ENCODE measurements at places on chromosomes 3 and 15. TPM values are rescaled to one million over a fixed set of nuclear protein-coding genes. Genes with fewer than 3 reads are reported as not detected.

MKRN3 gene
- 3.4 TPM for total RNA-seq

MFAP1 gene
- 14.8 TPM for total RNA-seq

OXTR gene
- 150 TPM for total RNA-seq

BUB1B gene
- total RNA-seq = not detected

SELENOS gene
- 32.0 TPM for total RNA-seq

- DNase-seq = peak; percentile 54
Measured at GRCh38 chr3:53080612-53081205, 34.8 kb upstream of the SFMBT1 start.

DNA sequence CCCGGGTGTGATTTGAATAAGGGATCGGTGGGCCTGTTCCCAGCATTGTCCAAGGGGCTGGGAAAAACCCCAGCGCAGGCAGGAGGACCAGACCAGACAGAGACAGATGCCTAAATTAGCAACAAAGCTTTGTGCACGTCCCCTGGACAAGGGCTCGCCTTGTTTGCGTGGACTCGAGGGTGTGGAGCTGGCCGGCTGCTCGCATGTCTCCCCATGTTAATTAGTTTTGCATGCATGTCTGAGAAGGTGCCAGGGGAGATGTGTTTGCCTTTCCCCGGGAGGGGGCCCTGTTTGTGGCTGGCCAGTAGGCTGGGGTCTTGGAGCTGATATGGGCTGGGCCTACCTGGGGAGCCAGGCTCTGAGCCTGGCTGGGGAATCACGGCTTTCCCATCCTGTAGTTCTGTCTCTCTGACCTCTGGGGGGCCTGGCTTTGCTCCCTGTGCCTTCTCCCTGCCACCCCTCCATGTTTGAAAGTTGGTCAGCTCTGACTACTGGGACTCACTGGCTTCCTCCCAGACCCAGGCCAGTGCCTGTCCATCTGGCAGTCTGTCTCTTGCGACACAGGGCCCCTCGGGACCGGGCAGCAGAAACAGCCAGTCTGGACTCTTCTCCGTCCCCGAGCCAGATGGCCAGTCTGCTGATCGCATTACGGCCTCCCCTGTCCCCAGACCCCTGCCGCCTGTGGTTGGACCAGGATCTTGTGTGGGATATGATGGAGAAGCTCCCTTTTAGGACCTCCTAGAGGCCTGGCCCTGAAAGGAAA, 55.4 kb upstream of the POLG start:
- DNase-seq = no peak
